ENCODE measurements at places on chromosomes 7 and 10. TPM values are rescaled to one million over a fixed set of nuclear protein-coding genes. Genes with fewer than 3 reads are reported as not detected.

The HSPA12A gene
- total RNA-seq = 17.3 TPM

The LRRD1 gene
- 0.78 TPM for total RNA-seq

The TMEM229A gene
- total RNA-seq = 1.7 TPM

The COL28A1 gene
- total RNA-seq = 0.62 TPM

The HOXA2 gene
- not detected for total RNA-seq

The RTKN2 gene
- 7.5 TPM for total RNA-seq

The HTR7 gene
- 8.0 TPM for total RNA-seq

Measured in occipital lobe (tissue), 3 donors.